LoVo (cell line): ENCODE measurements at places on chromosomes 2 and 18.

DNA sequence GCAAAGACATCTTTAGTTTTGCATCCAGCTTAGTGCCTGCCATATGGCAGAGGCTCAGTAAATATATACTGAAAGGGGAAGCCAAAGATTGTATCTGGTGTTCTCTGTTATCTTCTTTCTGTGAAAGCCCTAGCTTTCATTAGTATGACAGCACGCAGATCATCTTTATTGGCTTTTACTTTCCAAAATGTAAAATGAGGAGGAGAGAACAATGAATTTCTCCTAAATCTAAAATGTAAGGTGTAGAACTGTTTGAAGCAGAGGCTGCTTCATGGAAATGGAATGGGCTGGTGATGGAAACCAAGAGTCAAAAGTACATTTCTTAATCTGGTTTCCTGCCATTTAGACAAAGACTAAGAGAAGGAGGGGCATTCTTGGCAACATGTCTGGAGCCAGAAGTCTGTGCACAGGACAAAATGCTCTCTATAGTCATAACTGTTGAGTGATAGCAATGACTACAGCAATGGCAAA lies 1029.9 kb upstream of the PIK3C3 start:
- no peak for DNase-seq

DNA sequence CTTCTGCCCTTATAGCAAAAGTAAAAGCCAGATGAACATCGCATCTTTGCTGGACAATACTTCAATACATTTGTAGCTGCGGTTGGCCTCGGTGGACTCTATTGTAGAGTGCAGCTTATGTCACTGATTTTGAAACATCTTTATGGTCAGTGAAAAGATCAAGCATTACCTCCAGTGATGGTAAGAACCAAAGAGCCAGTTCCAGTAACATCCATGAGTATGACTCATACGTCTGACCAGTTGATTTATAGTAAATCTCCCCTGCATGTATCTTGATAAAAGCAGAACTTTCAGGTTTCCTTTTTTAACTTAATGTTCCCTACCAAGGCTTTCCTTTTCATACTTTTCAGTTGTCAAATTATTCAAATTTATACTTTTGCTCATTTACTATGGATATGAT lies 119.2 kb upstream of the HNRNPA3 start:
- no peak for DNase-seq

DNA sequence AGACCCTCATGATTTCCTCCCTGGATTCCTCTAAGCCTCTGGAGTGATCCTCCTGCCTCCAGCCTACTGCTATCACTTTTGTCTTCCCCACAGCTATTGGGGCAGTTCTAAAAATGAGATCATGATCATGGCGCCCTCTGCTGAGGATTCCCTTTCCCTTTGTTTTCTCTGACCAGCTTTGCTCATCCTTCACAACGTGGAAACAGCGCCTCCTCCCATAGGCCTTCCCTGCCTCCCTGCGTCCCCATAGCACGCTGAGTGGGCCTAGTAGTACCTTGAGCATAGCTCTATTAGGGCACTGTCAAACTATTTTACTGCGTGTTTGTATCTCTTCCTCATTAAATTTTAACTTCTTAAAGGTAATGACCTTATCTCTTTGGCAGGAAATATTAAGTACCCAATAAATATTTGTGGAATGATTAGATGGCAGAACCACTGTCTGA lies 207.0 kb upstream of the FANCL start:
- peak; percentile 23 for DNase-seq

DNA sequence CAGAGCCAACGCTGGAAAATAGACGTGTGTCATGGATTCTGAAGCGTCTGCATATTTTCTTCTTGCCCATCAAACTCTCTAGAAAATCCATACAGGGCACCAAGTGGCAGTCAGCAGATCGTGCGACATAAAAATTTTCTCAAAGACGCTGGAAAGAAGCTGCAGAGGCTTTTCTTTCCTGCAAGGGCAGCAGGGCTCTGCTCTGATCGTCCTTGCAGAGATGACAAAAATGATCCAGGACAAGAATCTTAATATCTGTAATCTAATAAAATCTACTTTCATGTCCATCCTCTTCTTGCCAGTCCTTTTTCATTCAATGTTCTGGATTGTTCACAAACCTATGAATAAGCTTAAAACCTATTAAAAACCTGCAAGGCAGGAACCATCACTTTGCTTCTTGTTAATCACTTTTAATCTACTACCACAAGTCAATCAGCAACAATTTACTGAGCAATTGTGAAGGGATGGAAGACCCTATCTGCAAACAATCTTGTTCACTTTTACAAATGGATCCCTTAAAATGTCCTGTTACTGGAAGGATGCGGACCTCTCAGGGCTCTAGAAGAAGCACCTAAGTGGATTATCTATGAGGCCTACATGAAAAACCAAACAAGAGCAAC lies 93.6 kb downstream of the MREG start:
- no peak for DNase-seq

- no peak for DNase-seq
These were observed 255.5 kb downstream of the ETAA1 start for GRCh38 chr2:67652679-67653078.

DNA sequence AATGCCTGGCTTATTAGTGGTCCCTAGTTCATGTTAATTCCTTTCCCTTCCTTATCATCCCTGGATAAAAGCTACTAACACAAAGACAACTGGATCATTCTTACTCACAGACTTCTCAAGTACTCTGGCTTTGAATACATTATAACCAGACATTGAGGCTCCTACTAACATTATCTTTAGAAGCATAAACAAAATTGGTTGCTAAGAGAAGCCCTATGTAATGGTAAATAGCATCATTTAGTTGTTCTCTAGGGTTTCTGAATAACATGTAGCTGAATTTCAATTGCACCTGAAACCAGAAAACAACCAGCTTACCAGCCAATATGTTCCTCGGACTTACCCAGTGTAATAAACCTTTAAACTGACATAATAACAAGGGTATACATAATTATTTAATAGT lies 114.1 kb upstream of the NCKAP5 start:
- DNase-seq, result no peak

GRCh38 chr2:157856187-157856515 lies 20.0 kb downstream of the ACVR1 start:
- no peak for DNase-seq

- no peak for DNase-seq
These were observed 241.4 kb downstream of the CDH20 start for GRCh38 chr18:61574665-61575064.

- DNase-seq, result no peak
These were observed 21.8 kb downstream of the SPTBN1 start for GRCh38 chr2:54477896-54478295.

GRCh38 chr2:62457556-62457955 lies 48.4 kb downstream of the TMEM17 start:
- no peak for DNase-seq

DNA sequence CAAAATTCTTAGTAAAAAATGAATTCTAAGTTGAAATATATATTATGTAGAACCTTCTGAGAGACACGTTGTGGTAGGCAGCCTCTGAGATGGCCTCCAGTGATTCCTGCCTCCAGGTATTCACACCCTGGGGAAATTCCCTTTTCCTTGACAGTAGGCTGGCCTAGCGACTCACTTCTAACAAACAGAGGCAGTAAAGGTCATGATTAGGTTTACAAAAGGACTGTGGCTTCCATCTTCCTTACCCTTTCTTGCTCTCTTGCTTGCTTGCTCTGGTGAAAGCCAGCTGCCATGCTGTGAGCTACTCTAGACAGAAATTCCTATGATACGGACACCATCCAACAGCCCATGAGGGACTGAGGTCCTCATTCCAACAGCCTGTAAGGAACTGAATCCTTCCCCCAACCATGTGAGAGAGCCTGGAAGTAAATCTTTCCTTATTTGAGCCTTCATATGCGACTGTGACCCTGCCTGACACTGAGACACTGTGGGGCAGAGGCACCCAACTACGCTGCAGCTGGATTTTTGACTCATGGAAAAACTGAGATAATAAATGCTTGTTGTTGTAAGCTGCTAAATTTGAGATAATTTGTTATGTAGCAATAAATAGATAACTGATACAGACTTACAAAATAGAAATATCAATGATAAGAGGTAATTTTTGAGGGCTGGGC lies 32.7 kb upstream of the SERTAD2 start:
- DNase-seq, result no peak

- no peak for DNase-seq
These were observed 7.0 kb downstream of the USP34 start for GRCh38 chr2:61463769-61464475.

DNA sequence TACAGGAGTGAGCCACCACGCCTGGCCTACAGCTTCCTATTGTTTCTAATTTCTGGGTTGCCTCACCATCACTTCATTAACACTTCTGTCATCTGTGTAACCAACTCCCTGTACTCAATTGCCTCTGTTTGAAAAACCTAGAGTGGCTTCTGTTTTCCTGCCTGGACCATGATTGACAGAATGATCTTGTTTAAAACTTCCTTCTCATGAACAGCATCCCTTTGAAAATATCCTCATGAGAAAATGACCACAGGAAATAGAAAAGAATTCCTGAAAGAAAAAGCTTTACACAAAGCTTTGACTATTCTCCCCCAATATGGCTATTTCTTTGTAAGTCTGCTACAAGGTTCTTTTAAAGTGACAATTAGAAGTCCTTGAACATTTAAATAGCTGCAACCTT lies 672.3 kb downstream of the ARHGAP15 start:
- no peak for DNase-seq

GRCh38 chr2:7841751-7842150 lies 840.1 kb upstream of the ID2 start:
- DNase-seq, result no peak

DNA sequence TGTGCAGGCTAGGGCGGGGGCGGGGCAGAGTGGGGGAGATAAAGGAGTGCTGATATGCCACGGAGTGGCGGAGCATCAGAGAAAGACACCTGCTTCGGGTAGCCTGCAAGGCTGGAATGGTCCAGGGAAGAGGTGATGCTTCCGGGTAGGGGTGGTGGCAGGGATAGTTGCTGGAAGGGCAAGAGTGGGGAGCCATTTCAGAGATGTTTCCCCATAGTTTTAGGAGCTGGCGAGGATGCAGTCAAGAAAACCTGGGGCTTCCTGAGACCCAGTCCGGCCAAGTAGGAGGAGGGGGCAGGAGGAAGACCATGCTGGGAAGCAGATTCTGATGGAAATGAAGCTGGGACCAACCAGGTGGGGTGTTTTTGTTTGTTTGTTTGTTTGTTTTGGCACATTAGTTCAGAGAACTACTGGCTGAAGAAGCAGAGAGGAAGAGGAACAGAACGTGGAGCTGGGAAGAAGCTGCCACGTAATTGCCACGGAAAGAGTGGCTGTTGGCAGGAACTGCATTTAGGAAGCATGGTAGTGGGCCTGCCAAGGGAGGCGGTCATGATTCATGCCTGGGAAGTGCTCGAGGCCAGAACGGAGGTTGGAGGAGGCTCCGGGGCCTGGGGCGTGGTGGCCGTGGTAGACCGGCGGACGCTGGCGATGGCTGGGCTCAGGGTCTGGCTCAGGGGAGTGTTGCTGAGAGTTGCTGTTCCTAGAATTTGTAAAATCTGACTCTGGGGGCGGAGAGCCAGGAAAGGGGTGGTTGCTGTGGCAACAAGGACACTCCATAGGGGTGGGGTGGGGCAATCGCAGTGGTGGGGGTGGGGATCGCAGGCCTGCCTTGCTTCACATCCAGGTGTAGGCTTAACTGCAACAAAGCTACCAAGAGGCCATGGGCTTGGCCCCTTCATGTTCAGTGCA lies 8.6 kb upstream of the INPP5D start:
- DNase-seq, result no peak

DNA sequence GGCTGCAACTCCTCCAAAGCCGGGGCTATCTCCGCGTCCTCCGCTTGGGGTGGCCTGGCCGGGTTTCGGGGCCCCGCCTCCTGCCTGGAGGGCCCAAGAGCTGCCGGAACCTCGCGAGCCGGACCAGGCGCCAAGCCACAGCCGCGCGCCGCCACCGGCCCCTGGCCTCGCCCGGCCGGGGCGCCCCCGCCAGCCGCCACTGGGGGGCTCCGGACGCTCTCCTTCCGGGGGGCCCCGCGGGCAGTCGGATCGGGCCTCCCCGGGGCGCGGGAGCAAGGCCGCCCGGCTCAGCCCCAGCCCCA lies 17.4 kb upstream of the HAAO start:
- DNase-seq, result peak; percentile 85

GRCh38 chr2:19409046-19409445 lies 50.6 kb upstream of the OSR1 start:
- DNase-seq, result no peak

DNA sequence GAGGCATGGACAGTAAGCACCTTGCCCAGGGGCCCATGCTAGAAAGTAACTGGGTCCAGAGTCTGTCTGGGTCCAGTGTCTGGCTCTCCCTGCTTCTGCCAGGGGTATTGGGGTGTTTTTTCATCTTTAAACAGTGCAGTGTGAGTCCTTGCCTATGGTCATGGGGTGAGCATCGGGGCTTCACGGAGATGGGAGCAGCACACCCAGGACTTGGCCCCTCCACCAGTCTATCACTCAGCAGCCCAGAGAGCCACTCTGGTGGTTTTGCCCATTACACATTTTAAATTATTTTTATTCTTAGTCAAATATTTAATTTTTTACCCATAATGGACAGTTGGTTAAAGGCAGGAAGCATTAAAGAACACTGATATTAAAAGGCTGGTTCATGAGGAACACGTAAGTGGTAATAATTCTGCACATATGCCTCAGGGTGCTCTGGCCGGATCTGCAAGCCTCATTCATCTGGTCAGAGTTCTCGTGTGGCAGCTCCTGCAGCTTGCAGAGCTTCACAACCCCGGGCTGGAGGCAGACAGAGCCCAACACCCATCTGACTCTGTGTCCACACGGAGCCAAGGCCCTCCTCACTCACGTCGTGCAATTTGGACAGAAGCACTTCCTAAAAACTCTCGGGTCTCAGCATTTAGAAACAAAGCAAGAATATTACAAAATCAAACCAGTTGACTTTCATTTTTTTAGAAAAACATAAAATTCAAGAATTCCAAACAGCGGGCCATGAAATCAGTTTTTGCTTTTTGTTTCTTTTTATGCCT lies 204.1 kb downstream of the CTIF start:
- no peak for DNase-seq

DNA sequence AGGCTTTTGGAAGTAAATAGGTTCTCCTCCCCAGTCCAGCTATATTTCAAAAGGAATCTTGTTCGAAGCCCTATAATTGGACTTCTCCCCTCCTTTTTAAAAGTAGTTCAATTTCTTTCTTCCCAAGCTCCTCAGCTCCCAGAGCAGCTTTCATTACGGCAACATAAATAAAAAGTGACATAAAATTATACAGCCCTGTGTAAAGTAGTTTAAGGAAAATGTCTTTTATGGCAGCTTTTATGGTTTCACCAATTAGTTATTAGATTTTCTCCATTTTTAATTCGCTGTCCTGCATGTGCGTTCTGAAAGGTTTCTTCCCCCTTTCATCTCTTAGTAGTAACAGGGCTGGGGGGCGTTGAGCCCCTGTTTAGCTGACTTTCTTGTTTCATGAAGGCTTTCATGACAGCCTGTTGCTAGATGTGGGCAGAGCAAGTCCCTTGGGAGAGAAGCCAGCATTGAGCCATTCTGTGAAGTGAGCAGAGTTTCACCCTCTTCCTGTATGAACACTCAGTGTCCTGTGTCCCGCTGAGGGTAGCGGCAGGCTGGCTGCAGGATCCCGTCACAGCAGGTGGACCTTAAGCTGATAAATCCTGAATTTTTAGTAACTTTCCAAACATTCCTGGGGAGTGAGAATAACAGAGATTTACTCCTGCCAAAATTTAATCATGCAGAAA lies 229.7 kb upstream of the SPRED2 start:
- DNase-seq, result no peak

- no peak for DNase-seq
These were observed 72.6 kb downstream of the SLC66A2 start for GRCh38 chr18:79878741-79879378.
